ENCODE measurements at places on chromosomes 4 and X.

- DNase-seq: no peak
Observed at GRCh38 chr4:20172070-20172760, 79.5 kb upstream of the SLIT2 start.

DNA sequence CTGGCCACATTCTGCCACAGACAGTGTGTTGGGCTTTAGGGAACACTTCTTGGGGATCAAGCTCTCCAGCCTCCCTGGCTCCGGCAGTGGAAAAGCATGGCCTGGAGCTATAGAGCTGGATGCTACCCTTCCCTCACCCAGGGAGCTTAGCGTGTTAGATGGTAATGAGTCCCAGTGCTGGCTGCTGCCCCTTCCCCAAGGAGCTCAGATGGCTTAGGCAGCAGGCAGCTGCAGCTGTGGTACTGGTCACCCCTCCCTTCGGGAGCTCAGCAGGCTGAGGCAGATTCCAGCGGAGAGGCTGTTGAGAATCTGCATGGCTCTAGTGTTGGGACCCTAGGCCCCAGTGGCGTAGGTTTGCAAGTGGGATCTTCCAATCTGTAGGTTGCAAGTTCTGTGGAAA lies 19.5 kb downstream of the TMEM144 start:
- no peak for DNase-seq

GRCh38 chrX:77977095-77977494 lies 7.7 kb upstream of the PGAM4 start:
- no peak for DNase-seq

- no peak for DNase-seq
Observed at GRCh38 chr4:56360071-56360470, 27.2 kb downstream of the AASDH start.

- DNase-seq: no peak
Observed at GRCh38 chrX:49191574-49192011, 5.4 kb upstream of the PRICKLE3 start.

DNA sequence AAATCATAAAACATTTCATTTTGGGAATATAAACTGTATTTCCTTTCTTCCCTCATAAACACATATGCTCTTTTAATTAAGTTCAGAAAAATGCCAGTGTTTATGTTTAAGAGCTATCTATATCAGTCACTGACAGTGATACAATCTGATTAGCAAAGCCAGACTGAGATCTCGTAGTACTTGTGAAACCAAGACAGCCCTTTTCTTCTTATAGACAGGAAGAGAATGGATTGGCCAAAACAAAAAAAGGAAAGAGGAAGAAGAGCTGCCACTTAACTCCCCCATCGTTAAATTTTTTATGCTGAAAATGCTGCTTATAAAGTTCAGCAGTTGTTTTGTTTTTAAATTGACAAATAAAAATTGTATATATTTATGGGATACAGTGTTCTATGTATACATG lies 87.4 kb downstream of the PLAC1 start:
- no peak for DNase-seq

DNA sequence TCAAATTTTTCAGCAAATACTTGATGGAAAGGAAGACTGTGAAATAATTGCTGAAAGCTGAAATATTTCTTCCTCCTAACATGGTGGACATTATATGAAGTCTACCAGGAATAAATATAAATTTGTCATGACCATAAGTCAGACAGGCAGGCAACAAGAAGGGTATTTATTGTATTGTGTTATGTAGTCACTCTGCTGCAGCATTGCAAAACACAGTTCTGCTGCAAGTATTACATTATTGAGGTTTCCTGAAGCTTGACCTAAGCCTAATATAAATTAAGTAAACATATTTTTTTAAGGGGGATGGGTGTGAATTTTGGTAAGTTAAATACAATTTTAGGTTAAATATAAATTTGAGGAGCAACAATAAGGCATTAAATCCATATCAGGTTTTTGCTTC lies 60.2 kb upstream of the MAOA start:
- no peak for DNase-seq

DNA sequence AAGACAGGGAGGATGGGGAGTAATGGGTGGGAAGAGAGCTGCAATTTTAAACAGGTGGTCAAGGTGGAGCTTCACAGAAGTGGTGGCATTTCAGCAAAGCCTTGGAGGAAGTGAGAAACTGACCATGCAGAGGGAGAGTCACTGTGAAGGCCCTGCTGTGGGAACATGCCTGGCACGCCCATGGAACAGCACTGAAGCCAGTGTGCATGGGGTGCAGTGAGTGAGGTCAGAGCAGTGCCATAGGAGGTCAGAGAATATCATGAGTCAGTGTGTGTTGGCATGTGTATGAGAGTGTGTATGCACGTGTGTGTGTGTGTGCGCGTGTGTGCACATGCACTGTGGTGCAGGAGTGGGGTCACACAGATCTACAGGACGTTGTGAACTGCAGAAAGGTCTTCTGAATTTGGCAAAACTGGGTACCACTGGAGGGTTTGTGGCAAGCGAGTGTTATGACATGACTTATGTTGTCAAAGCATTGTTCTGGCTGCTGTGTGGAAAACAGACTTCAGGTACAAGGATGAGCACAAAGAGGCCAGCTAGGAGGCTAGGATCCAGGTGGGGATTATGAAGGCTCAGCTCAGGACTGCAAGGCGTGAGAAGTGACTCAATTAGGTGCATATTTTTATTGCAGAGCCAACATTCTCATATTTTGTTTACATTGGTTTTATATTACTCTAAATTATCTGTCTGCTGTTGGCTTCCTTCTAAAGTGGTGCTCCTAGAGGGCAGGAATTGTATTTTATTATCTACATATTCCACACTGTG lies 34.0 kb downstream of the ZNF827 start:
- no peak for DNase-seq

DNA sequence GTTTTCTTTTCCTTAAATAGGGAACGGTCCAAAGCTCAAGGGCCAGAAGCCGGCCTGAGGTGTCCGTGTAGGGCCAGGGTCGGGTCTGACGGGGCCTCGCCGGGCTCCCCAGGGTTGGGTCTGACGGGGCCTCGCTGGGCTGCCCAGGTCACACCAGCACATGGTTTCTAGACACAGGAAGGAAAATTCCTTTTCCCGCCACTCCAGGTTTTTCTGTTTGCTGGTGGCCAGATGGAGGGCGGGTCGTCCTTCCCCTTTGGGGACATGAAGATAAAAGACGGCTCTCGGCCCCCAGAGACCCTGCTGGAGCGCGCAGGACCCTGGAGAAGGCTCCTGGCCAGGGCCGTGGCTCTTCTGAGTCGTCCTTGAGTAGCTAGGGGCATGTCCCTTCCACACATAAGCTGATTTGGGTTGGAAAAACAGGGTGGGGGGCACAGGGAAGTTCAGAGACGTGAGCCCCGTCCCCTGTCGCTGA lies 35.1 kb downstream of the PIGG start:
- no peak for DNase-seq

- no peak for DNase-seq
Observed at GRCh38 chr4:154004016-154004415, 215.1 kb upstream of the SFRP2 start.

- DNase-seq: no peak
Observed at GRCh38 chr4:129077326-129077725, 16.0 kb downstream of the SCLT1 start.

DNA sequence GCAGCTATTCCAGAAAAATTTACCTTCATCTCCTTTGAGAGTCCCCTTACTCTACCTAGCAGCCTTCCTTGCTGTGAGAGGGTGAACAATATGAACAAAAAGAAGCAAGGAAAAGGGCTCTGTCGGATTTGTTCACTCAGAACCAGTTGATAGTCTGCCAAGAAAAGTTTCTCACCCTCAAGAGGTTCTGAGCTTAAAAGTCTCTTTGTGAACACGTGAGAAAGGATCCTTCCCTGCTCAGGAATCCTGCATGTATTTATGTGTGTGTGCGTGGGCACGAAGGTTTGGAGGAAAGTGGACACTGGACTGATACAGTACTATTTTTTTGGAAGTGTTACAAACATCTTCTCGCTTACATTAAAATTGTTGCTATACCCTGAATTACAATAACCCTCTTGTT lies 178.6 kb upstream of the JADE1 start:
- DNase-seq: no peak

DNA sequence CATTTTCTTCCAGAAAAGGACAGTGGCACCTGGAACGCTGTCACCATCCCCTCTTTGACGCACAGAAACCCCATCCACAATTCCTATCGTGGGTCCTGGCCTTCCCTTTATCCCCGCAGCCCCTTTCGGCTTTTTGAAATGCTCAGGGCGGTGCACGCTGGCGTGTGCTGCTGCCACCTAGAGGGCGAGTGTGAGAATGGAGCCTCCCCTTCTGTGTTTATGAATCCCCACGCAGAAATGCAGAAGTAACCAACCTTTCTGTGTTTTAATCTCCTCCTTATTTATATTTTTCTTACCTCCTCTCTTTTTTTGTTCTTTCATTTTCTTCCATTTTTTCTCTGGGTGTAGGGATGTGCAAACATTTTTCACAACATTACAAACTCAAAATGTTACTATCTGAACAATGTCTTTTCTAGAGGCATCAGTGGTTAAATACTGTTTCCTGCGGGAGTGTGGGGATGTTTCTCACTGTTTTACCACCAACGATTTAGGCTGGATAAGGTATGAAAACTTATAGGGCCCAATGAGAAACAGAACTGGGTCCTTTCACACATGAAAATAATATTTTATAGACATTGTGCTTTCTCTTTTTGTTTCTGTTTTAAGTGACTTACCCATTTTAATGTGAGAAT lies 50.0 kb downstream of the TMA16 start:
- peak; percentile 15 for DNase-seq

- DNase-seq: no peak
Observed at GRCh38 chr4:139311909-139312308, 9.6 kb upstream of the NDUFC1 start.

- no peak for DNase-seq
Observed at GRCh38 chr4:69860052-69860451, at the start of gene SULT1E1. Gene SULT1E1, minus strand, starts transcription at chr4:69860145. Its CDS starts 2,501 bp downstream, at chr4:69857644.

DNA sequence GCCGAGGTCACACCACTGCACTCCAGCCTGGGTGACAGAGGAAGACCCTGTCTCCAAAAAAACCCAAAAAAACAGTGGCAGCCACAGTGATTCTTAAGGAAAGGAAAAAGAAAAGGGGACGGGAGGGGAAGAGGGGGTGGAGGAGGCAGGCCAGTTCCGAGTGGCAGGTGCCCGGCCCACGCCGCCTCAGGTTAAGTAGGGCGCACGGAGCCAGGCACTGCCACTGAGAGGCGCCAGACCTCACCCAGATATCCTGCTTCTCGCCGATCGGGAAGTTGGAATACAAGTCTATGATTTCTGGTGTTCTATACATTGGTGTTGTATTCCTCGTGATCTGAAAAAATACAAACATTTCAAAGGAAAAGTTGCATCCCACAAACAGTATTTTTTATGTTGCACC lies 35.9 kb downstream of the GAK start:
- DNase-seq: no peak

DNA sequence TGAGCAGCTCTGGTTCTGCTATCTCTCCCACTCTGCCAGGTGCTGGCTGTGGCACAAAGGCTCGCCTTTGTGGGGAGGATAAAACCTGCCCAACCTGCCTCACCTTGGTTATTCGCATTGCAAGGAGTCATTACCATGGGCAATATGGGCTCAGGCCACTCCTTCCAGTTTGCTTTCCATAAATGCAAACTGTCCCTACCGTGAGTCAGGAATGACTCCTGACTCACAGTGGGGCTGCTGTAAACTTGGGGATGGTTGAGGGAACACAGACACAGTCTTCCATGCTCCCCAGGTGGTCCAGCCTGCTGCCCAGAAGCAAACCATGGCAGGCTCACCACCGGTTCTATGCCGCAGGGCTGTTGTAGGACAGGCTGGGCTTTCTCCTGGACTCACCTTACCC lies 36.1 kb downstream of the COQ2 start:
- DNase-seq: no peak

GRCh38 chr4:1402021-1402515 lies 4.2 kb downstream of the NKX1-1 start:
- DNase-seq: no peak

- no peak for DNase-seq
Observed at GRCh38 chr4:42396361-42396751, 932 bp upstream of the SHISA3 start.

- no peak for DNase-seq
Observed at GRCh38 chr4:17013382-17014006, 115.0 kb upstream of the LDB2 start.

- DNase-seq: no peak
Observed at GRCh38 chr4:62881210-62881609, 1528.0 kb downstream of the TECRL start.

DNA sequence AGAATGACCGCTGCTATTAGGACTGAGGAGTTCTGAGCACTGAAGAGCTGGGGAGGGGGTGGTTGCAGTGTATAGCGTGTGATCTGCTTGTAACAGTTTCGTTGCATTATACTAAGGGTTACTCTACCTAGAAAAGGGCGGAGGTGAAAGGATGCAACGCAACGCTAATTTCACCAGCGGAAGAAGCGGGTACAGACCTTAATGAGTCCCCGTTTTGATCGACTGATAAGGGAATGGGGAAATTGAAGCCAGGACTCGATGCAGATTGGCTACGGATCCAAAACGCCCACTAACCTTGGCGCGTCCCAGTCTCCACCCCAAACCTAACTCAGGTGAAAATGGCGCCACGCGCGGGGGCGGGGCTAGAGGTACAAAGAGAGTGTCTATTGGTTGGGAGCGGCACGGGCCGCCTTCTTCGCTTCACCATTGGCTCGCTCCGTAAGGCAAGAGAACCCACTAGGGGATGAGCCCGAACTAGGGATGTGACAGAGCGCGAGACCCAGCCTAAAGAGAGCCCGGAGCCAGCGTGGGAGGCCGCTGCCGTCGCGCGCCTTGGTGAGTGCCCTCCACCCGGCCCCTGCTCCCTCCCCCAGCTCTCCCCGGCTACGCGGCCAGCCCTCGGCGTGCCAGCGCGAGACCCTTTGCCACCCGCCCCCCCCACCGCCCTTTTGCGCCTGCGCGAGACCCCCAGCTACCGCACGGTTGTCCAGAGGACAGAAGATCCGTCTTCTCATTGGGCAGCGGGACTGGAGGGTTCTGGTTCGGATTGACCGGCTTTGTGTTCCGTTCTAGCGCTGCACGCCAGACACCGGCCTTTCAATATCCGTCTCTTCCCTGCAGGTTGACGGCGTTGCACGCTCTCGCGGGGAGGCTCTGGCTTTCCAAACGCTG lies at the start of gene EBP:
EBP (plus strand) TSS at position 456 of the 891 bp plus-strand sequence. CDS start 1,964 bp downstream, outside the sequence.
- peak; percentile 88 for DNase-seq

DNA sequence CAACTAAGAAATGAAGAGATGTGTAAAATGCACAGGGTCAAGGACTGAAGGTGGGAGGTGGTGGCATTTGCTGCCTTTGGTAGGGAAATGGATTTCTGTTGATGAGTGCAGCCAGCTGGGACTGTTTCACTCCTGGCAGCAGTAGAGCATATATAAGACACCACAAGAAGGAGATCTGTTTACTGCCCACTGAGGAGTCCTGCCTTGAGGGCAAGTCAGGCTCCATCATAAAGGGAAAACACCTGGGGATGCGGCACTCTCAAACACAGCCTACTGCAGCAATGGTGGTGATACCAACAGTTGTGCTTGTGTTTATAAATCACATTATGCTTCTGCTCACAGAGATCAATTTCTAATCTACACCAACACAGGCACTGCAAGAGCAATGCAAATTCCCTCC lies 222.1 kb downstream of the TACR3 start:
- DNase-seq: no peak

DNA sequence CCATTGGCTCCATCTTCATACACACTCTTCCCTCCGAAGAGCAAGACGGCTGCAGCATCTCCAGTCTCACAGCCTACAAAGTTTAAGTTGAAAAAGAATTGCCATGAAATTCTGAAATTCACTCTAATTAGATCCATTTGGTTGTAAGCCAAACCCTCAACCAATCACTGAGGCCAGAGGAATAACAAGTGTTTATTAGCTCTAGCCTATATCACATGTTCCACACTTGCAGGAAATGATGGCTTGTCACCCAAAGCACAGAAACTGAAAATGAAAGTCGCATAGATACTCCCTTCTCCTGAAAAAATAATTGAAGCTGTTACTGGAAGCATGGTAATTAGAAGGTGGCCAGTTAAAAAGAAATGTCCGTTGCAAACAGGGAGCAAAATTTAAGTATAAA lies 1071.8 kb downstream of the CCSER1 start:
- no peak for DNase-seq
